T-helper 2 cell (primary cell): ENCODE measurements at places on chromosomes 1 and 21.

DNA sequence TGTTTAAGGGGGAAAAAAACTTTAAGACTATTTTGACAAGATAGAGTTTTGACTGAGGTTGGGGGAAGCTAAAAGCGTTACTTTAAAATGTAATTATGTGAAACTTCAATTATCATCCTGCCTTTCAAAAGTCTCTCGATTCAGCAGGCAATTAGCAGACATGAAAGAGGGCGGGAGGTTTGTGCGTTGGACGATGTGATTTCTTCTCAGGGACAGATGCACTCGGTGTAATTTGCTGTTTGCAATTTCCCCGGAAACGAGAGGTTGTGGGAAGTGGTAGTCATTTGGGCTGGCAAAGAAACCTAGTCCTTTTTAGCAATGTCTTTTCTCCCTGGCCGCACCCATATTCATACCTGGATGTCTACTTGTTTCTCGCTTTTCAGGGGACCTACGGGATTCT is 27.1 kb downstream of the KAZN start:
- no peak for DNase-seq

- DNase-seq = no peak
These were observed 549 bp downstream of the PARS2 start for GRCh38 chr1:54763816-54764132.

DNA sequence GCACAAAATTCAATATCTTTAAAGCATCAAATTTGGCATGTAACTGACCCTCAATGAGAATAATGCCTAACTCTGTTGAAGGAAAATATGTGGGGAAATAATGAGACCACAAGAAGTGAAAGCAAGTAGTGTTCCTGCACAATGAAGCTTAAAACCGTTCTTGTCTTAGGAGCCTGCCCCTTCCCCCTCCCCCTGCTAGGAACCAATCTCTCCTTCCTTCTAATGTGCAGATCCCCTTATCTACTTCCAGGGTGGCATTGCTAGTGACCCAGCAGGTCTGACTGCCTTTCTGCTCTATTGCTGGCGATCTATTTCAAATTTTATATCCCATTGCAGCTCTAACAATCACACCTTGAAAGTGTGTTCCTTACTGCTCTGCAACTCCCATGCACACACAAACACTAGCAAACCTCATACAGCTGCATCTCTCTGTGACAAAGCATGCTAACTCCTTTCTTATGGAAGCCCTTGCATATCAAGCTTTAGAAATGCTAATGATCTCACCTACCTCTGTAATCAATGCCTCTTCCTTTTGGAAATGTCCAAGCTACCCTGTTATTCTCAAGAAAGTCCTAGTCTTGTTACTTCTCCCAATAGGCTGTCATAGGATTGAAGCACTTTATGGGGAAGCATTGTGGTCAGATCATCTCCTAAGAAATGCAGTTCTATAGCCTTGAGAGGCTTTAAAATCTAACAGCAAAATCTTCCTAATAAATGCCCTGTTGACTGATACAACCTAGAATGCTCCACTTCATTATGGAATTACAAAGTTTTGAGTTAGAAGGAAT is 26.5 kb downstream of the BCL9 start:
- DNase-seq = no peak

- no peak for DNase-seq
These were observed 597.9 kb upstream of the ADAMTS5 start for GRCh38 chr21:27564684-27565301.

DNA sequence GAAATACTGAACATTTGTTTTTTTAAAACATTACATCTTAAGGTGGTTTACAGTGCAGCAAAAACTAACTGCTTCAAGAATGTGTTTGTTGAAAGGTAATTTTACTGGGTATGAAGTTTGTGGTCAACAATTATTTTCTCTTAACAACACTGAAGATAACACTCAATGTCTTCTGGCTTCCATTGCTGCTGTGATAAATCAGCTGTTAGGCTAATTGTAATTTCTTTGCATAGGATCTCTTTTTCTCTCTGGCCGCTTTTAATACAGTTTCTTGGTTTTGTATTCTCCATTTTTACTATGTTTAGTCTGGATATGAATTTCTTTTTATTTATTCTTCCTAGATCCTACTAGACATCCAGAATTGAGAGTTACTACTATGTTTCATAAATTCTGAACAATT is 44.9 kb downstream of the DOCK7 start:
- DNase-seq = no peak

GRCh38 chr1:227175611-227176010 is 142.7 kb downstream of the CDC42BPA start:
- DNase-seq = no peak

DNA sequence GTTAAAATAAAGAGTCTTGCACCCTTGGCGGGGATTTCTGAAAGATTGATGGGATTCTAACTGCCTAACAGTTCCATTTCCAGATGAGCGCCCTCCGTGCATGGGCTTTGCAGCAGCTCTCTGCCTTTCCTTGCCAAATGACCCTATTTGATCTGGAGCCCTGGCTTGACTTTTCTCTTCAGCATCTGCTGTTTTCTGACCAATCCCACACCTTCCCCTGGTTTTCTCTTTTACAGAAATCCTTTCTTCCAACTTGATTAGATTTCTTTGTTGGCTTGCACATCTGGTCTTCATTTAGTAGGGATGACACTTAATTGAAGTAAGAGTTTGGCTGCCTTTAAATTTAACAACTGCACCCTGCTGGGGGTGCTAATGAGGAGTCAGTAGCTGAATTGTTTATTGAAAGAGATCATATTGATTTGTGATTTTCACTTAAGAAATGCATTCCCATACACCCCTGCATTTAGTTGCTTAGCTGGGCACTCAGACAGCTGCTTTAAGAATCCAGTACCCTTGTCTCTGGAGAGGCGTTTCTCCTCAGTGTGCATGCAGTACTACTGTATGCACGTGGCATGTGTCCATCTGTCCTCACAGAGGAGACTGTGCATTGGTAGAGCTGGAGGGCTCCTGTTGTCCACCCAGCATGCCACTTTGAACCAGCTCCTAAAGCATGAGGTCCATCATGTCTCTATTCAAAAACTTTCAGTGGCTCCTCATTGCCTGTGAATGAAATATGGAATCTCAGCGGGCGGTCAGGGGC is 99.7 kb downstream of the NOS1AP start:
- DNase-seq = no peak

DNA sequence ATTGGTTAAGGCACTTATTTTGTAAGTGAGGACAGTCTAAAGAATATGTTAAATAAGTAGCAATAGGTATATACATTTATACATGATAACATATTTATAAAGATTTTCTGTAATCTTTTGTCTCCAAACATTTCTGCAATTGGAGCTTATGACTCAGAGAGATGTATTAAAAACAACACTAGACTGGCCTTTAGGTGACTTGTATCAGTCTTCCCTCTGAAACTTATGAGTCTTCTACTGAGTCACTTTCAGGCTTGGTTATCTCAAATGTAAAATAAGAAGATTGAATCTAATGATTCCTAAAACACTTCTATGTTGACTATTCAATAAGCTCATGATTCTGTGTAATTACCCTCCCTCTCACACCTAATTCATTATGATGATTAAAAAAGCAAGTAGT is 672.6 kb upstream of the NEGR1 start:
- no peak for DNase-seq

- DNase-seq = no peak
These were observed 300.3 kb downstream of the TTLL7 start for GRCh38 chr1:83698644-83699043.

DNA sequence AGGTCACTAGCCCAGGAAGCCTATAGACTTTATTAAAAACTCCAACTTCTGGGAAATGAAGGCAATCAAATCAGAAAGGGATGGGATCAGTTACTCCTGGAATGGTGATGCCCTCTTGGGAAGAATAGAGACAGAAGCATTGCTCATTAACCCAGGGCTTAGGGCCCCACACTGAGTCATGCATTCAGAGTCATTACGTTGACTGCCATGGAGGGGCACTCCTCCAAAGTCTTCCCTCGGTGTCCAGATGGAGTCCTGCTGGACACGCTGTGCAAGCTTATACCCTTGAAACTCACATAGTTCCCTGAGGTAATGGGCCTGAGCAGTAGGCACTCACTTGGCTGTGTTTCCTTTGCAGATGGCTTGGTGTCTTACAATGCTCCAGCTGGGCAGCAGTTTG is 35.2 kb upstream of the HSD17B7 start:
- DNase-seq = no peak

GRCh38 chr1:162191396-162192305 is 122.2 kb downstream of the NOS1AP start:
- no peak for DNase-seq

- no peak for DNase-seq
These were observed 2.7 kb downstream of the DMBX1 start for GRCh38 chr1:46492269-46492853.

GRCh38 chr1:75136195-75136815 is 2.1 kb downstream of the LHX8 start:
- DNase-seq = no peak
